ENCODE measurements at places on chromosomes 6 and 20.
A peak's percentile ranks its signal among the peaks of the same experiment; 100 is the strongest.

DNA sequence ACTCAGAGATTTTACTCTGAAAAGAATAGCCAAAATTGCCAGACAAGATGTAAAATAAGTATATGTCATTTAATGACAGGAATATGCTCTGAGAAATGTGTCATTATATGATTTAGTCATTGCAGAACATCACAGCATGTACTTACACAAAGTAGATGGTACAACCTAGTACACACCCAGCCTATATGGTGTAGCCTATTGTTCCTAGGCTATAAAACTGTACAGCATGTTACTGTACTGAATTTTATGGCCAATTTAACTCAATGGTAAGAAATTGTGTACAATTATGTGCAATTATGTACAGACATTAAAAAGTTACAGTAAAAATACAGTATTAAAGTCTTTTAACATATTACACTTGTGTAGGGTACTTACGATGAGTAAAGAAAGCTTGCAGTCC lies 311.9 kb upstream of the EPHA7 start:
- no peak for DNase-seq

GRCh38 chr6:159113223-159113622 lies 56.0 kb upstream of the FNDC1 start:
- DNase-seq: no peak

DNA sequence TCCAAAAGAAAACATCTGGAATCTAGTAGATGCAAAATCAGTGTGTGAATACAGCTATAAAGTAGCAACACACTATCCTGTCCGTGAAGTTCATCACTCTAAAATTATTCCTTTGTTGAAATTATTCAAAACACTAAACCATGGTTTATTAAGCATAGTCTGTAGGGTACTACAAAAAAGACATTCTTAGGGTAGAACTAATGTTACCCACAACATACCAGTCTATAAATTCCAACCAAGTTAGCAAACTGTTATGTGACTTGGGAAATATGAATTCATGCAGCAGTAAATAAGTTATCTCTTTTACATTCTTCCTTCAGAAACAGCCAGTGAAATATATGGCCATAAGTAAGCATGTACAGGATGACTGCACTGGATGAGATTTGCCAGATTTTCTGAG lies 580.3 kb upstream of the ADGRB3 start:
- DNase-seq: no peak

- no peak for DNase-seq
These were observed 68.3 kb downstream of the PKHD1 start for GRCh38 chr6:52019092-52019491.

- DNase-seq: no peak
These were observed 83.3 kb downstream of the NCR2 start for GRCh38 chr6:41418741-41419140.

- DNase-seq: no peak
These were observed 33.1 kb upstream of the LCA5 start for GRCh38 chr6:79570129-79571029.

DNA sequence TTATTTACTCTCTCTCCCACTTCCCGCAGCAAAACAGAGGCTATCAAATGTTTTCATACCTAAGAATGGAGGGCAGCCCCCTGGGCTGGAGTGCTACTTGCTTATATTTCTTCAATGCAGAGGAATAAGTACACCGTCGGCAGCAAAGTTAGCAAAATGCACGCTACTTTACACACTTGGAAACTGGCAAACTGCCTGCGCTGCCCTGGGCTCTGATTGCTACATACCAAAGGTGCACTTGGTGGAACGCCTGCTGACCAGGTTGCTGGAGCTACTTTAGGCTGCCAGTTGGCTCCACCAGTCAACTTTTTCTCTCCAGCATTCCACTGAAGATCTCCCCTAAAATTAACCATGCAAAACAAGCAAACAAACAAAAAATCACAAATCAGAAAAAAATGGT lies 62.4 kb downstream of the PRSS35 start:
- DNase-seq: no peak

DNA sequence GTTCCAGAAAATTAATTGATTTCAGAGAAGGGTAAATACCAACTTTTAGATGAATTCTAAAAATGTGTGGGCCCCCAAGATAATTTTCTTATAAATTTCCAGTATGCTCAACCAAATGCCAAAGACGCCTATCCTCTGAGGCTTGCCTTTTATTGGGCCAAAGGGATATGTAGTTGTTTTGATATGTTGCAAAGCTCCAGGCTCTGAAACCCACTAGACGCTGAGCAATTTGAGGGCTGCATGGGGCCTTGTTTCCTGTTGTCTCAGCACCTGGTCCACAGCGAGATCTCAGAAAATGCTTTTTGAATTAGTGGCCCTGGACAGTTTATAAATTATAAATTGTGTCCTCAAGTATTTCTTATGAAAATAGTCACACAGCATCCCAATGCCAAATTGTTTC lies 397.2 kb downstream of the SAMD5 start:
- no peak for DNase-seq

- no peak for DNase-seq
These were observed 317.7 kb upstream of the ADGRB3 start for GRCh38 chr6:68317366-68317765.

GRCh38 chr6:169755162-169755561 lies 3.7 kb downstream of the ERMARD start:
- no peak for DNase-seq

GRCh38 chr6:56448046-56448445 lies 194.6 kb downstream of the DST start:
- no peak for DNase-seq

- DNase-seq: peak; percentile 41
These were observed 11.5 kb downstream of the TPD52L2 start for GRCh38 chr20:63876489-63877036.

GRCh38 chr20:4512891-4513550 lies 208.7 kb upstream of the PRND start:
- no peak for DNase-seq

DNA sequence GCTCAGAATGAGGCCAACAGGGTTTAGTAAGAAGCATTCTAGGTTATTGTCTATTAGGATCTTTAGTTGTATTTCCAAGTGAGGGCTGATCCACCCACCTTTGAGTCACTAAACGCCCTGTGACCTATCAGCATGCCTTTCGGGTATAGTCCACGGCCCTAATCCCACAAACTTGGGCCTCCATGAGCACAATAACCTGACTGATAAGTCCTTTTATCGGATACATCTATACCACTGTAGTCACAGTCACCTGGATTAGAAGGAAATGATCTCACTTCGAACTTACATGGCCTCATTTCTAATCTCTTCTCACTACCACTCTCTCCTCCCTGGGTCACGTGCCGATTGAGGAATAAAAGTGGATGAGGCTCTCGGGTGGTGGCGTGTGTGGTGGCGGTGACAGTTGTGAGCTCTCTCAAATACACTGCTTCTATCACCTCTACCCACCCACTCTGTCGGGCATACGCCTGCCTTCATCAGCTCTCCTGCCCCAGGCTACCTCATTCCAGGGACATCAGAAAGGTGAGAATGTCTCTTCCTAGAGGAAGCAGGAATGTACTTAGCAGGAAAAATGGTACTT lies 65.2 kb downstream of the TRAM2 start:
- no peak for DNase-seq

- DNase-seq: no peak
These were observed 2.8 kb downstream of the VSX1 start for GRCh38 chr20:25079171-25079570.

DNA sequence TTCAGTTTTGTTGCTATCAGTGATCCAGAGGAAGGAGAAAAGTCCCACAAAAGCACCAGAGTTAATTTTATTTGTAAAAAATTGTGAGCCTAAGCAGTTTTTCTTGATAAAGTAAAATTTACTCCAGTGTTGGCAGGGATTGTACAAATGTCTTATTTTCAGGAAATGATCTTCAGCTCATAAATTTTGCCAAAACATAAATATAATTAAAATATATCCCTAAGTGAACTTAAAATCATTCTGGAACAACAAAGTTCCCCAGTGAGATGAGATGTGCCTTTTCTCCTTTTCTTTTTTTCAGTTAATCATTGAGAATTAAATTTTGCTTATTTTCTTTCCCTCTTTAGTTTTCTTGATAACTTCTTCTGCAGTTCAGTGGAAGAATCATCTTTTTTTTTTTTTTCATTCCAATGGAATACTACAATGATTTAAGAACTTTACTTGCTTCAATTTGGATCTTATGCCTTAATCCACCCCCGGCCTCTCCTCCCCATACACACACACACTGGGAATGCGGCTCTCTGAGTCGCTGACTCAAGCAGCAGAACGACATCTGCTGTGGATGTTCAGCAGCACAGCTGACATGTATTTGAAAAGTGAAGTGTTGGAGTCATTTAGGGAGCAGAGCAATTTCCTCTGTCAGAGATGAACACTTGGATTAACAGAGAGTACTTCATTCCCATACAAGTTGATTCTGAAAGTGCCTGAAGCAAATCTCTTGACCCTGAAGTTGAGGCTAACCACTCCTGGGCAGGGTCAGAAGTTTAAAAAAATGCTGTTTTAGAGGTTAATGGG lies 27.7 kb upstream of the LAMA4 start:
- DNase-seq: no peak

DNA sequence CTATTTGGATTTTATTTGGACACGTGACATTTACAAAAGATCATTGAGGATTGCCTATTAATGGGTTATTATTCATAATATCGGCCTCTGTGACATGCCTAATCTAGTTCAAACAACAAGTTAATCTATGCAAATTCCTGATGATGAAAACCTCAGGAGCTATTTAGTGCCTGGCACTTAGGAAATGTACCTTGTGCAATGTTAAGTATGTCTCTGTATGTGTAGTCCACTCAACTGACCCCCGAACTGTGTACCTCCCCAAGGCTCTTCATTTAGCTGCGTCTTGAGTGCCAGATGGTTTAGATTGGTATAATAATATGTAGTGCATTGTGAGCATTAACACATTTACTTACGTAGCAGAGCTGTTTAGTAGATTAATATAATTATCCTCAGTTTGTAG lies 6.9 kb downstream of the LAMA2 start:
- no peak for DNase-seq

GRCh38 chr20:41738604-41739206 lies 120.5 kb upstream of the CHD6 start:
- DNase-seq: no peak

GRCh38 chr6:157646012-157646411 lies 177.0 kb upstream of the SNX9 start:
- DNase-seq: peak; percentile 93

DNA sequence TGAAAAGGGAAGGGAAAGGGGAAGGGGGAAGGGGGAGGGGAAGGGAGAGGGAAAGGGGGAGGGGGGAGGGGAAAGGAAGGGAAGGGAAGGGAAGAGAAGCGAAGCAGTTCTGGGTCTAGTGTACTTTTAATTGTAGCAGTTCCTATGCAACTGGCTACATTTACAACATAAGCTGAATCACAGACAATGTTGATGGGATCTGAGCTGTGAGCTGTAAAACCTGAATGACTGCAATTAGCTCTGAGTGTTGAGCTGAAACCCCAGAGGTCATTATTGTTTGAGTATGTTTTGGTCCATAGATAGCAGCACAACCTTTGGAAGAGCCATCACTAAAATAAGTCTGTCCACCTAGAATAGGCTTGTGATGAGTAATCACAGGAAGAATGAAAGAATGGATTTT lies 7.2 kb upstream of the ABHD12 start:
- DNase-seq: no peak

DNA sequence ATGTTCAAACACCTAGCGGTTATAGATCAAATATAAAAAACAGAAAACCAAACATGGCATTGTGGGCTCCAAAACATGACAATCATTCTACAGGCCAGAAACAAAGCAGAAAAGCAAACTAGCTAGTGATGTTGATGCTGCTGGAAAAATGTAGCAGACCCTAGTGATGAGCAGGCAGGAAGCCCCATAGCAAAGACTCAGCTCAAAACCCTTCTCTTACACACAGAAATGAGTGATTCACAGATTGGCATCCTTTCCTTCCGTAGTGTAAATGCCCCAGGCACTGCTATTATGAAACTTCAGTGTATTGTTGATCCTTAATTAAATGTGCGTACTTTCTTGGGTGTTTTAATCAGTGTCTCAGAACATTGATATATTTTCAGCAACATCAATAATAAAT lies 425.1 kb downstream of the UTRN start:
- no peak for DNase-seq

- DNase-seq: no peak
These were observed 480.8 kb upstream of the JARID2 start for GRCh38 chr6:14765106-14765505.

- DNase-seq: no peak
These were observed 1.6 kb upstream of the MDGA1 start for GRCh38 chr6:37699138-37699766.

- no peak for DNase-seq
These were observed 14.7 kb upstream of the PTGIS start for GRCh38 chr20:49582413-49583334.

DNA sequence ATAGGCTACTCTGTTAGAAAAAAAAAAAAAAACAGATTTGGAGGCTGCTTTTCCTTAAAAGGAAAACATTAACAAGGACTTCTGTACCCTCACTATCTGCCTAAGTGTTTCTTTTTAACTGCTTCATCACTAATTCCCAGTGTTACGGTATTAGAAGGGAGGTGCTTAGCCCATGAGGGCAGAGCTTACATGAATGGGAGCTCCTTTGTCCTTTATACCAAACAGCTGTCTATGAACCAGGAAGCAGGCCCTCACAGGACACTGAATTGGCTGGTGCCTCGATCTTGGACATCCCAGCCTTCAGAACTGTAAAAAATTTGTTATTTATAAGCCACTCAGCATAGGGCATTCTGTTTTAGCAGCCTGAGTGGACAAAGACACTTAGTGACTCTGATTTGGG lies 215.6 kb upstream of the NRSN1 start:
- DNase-seq: no peak

GRCh38 chr6:15023448-15023847 lies 222.4 kb upstream of the JARID2 start:
- DNase-seq: no peak

DNA sequence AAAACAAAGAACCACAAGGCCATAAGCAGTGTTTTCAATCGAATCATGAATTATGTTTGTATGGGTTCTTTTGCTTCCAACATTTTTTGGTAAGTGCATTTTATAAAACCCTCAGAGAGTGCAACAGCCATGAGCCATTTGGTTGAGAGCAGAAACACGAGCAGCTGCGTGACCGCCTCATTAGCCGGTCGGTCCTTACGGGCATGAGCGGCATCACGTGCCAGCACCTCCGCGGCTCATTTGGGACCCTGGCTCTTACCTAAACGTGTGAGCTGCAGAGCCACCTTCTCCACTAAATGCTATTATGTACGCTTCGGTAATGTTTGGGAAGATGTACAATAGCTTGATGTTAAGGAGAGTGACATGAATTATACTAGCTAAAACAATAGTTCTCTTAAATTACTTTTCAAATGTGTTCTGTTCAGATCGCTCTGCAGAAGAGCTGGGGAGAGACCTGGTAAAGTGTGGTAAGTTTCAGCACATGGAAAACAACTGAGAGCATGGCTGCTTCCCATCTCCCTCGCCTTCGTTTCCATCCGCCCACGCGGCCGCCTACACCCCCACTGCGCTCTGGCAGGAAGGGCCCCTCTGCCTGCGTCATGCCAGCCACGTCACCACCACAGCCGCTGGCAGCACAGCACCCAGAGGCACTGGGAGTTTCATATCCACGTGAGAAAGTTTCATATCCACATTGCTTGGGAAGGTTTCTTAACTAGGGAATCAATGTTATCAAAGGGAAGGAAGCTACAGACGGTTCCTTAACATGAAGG lies 23.7 kb upstream of the PDE10A start:
- no peak for DNase-seq

- DNase-seq: no peak
These were observed 1097.8 kb downstream of the KIF16B start for GRCh38 chr20:15475483-15475882.

- DNase-seq: no peak
These were observed 47.9 kb upstream of the EPB41L1 start for GRCh38 chr20:36106606-36107005.
